LHCN-M2 (cell line): ENCODE measurements at places on chromosomes 5 and 9.

- DNase-seq = no peak
These were observed 48.5 kb downstream of the MAMDC2 start for GRCh38 chr9:70092190-70092589.

GRCh38 chr9:108265065-108265464 is 590.7 kb downstream of the ACTL7B start:
- no peak for DNase-seq

GRCh38 chr9:133892193-133892920 is 99.8 kb downstream of the VAV2 start:
- DNase-seq = no peak

DNA sequence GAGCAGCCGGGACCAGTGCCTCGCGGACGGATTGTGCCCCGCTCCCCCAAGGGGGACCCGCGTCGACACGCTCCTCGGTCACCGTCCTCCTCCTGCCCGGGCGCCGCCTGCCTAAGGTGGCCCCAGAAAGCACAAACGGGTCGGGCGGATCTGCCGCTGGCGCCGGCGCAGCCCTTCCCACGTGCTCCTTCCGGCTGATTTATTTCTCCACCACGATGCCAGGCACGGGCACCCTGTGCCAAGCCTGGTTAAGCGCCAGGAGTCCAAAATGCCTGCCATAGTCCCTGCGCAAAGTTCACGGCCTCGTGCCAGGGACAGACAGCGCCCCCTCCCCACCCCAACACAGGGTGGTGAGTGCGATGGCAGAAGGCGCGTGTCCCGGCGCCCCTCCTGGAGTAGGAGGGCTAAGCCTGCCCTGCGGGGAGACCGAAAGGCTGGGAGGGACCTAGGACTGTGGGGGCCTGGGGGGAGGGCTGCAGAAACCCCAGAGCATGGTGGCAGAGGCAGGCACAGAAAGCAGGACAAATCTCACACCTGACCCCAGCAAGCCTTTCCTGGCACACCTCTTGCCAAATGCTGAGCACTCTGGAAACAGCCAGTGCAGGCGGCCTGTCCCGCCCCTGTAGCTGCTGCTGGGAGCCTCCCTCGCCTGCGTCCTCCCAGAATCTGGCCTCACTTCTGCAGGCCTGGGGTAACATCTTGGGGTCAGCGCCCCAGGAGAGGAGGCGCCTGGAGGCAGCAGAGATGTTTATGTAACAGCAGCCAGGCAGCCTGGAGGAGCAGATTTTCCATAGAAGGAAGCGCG is 1.1 kb upstream of the NOTCH1 start:
- DNase-seq = peak; percentile 30

GRCh38 chr9:114373960-114374730 is 13.6 kb downstream of the AKNA start:
- DNase-seq = no peak

DNA sequence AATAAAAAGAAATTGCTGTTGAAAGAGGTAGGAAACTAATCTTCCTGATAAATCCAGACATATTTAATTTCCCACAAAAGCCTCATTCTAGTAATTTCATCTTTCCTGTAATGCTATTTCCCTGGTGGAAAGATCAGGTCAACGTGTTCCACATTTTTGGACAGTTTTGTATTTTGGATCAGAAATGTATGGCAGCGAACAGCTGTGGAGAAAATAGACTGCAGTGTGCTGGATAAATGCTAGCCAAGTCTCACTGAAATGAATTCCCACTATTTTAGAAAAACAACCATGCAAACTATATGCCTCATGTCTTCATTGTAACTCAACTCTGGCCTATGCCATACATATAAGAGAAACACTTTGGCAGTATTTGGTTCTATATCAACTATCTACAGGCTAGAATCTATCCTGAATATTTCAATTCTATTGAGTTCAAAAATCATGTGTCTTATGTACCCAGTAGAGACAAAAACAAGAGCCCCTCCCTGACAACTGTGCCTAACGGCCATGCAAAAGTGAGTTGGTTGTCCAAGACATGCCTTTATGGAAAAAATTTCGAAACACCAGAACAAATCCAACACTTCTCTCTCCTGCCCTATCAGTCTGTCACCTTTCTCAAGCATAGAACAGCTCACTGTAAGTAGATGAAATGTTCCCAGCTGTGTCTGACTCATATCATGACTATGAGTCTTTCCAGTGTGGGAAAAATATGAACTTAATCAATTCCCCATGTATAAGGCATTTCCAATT is 191.3 kb upstream of the NREP start:
- DNase-seq = peak; percentile 94

DNA sequence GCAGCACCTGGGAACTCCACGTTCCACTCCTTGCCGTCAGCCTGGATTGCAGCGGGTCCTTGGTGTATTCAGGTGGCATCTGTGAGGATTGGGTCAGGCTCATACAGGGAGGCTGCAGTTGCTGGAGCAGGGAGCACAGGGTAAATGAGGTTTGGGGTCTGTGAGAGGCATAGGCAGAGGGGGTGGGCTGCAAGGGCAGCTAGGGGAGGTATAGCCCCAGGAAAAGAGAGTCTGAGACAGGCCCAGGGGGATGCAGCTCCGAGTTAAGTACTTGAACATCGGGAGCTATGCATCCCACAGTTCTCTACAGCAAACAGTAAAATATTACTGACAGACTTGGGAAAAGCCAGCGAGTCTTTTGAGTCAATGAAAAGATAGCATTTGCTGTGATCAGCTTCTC is 101.6 kb downstream of the TRIO start:
- DNase-seq = no peak

GRCh38 chr9:14660721-14661120 is 32.5 kb downstream of the ZDHHC21 start:
- DNase-seq = no peak

DNA sequence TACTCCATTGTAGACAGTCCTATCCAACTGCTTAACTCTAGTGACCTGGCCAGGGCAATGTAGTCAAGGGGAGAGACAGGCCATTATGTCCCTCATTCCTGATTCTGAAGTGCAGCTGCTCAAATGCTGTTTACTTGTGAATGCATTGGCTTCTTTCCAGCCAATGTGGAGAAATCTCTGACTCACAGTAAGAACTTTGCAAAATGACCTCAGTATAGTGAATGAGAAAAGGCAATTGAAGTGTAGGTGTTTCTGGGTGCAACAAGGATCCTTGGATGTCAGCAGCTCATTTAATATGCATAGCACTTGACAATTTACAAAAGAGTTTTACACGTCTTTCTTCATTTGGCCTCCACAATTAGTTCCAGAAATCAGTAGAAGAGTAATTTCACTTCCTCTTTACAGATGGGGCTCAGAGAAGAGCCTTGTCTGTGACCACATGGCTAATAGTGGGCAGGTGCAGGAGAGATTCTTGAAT is 367.2 kb downstream of the OSTF1 start:
- peak; percentile 81 for DNase-seq

DNA sequence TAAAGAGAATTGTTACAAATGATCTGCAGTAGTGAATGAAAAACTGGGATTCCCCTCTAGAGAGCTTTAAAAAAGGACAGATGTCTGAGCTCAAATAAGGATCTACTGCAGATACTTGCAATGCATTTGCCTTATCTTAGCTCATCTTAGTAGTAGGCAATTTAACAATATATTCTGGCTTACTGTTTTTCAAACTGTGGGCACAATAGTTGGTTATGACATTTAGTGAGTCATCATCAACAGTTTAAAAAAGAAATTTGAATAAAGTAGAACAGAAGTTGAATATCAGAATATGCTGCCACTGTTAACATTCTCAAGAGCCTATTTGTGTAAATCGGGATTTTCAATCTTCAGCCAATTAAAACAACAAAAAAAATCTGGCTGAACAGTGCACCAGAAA is 6.7 kb upstream of the CAST start:
- peak; percentile 82 for DNase-seq

DNA sequence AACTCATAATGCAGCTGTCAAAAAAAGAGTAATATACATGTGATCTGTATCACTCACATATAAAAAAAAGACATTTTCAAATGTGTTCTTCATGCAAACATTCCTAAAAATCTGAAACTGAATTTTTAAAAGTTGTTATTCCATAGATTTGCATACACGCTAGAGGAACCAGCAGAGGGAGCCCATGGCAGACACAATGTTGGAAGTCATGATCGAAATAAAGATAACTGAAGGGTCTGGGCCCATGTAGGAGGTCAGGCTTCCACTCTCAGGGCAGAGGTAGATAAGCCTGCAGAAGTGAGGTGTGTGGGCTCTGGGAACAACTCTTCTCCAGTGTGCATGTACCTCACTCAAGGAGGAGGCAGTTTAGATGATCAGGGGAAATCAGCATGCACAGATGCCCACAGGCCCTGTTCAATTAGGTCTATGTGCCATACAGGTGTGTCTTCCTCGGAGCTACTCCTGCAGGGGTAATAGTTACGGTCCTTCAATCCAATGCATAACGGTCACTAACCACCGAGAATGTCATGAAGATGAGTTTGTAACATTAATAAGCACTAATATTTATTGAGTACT is 208.6 kb downstream of the EPB41L4A start:
- DNase-seq = peak; percentile 17

GRCh38 chr9:106796771-106797170 is 66.2 kb upstream of the ZNF462 start:
- DNase-seq = no peak

DNA sequence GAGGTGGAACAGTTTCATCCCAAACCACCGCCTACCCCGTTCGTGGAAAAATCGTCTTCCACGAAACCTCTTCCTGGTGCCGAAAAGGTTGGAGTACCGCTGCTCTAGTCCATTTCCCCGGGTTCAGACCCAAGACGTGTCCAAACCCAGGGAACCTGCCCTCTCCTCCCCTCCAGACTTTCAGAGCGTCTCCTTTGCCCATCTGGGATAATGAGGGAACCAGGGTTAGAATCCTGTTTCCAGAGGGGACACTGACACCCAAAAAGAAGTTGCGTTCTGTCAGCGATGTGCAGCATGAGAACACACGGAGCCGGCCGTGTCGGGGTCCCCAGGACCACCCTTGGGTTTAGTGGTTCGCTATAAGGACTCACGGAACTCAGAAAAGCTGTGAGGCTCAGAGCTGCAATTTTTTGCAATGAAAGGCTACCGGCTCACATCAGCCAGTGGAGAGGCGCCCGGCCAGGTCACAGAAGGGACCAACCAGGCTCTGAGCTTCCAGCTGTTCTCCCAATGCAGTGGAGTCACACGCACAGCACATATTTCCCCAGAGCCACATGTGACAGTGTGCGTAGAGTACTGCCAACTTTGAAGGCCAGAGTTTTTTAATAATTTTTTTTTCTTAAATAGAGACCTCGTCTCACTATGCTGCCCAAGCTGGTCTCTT is 19.4 kb downstream of the LAMC3 start:
- DNase-seq = no peak

DNA sequence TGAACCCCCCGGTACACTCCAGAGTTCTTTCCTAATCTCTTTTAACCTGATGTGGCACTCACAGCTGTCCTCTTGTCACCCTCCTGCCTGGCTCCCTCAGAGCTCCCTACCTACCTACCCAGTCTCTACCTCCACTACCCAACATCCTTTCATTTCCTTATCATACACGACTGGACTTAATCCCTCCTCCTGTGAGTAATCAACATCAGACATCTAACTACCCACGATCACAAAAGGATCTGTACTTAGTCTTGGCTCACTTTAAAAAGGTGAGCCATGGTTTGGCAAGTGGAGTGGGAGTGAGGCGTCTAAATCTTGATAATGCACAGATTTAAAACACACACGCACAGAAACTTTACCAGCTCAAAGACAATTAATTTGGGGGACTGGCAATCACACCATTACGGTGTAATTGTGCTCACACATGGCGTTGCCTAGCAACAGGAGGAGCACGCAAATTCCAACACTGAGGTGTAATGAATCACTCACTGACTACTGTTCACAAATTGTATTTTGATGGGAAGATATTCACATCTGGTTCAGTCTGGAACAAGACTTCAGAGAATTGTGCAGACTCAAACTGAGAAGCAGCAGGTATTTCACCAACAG is 235.9 kb downstream of the EPB41L4A start:
- DNase-seq = peak; percentile 26

DNA sequence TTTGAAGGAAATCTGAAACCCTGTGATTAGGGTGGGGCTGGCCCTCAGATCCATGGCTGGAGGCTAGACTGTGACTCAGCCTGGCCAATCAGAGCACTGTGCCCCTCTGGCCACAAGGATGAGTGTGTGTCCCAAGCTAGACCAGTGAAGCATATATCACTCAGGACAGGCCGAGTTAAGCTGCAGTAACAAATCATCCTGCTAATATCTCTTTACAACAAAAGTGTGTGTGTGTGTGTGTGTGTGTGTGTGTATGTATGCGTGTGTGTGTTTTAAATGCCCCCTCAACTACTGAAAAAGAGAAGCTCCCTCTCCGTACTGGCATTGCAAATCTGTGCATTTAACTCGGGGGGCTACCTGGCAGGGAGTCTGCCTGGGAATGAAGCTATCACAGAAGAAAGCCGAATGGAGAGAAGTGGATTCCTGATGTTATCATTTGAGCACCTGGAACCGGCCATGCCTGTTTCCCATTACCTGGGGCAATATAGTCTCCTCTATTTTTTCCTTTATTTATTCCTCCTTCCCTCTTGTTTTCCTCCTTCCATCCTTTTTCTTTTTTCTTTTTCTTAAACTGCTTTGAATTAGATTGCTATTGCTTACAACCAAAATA is 25.6 kb downstream of the STC2 start:
- DNase-seq = peak; percentile 82

DNA sequence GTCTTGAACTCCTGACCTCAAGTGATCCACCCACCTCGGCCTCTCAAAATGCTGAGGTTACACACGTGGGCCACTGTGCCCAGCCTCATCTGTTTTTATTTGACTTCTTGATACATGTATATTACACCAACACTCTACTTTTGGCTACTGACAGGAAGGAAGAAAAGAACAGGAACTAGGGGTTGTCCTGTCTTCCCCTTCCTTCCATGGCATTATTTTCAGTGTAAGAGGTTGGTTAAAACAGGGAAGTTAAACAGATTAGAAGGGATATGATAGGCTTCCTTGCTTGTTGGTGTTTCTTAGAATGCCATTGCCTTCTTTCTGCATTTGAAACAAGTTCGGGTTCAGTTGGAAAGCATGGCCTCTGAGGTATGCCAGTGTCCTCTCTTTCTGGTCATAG is 312.8 kb downstream of the NDUFS4 start:
- no peak for DNase-seq

DNA sequence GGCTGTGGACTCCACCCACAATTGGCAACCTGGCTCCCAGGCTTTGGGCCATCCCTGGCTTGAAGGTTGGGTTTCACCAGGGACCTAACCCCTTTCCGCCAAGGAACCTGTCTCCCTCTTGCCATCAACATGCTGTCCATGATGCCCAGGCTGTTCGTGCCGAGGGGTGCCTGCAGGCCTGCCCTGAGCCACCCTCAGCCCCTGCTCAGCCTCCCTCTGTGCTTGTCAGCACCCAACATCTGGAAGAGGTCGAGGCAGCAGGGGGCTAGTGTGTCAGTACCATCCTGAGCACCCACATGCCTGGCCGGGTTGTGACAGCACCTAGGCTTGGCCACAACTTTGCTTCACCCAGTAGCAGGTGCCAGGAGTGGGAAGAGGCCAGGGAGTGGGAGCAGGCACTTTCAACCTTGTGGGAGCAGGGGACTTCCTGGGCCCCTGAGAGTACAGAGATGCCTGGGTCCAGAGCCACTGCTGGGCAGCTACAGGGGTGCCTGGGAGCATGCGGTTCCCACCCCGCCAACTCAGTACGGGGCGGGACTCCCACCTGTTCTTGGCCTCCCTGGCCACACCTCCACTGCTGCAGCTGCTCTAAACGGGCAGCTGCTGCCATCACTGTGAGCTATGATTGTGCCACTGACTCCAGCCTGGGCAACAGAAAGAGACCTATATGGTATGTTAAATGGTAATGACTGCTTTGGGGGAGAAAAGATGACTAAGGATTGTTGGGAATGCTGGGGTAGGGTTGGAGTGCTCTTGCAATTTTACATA is 6.3 kb downstream of the PDCD1LG2 start:
- DNase-seq = peak; percentile 19
